CD4-positive, alpha-beta memory T cell (primary cell): ENCODE measurements at places on chromosomes 16 and 17. TPM values are rescaled to one million over a fixed set of nuclear protein-coding genes. Genes with fewer than 3 reads are reported as not detected.

- H3K27ac ChIP-seq = no peak overlapping the region
- peak; percentile 77 for DNase-seq
- H3K27me3 ChIP-seq = no peaks in the 10 kb centered on the region
- H3K4me3 ChIP-seq = peak overlapping the region; percentile 32
- peaks cover 4% of the 10 kb centered on the region for H3K4me1 ChIP-seq
These were observed 4.5 kb downstream of the PRSS27 start for GRCh38 chr16:2715519-2715918.

DNA sequence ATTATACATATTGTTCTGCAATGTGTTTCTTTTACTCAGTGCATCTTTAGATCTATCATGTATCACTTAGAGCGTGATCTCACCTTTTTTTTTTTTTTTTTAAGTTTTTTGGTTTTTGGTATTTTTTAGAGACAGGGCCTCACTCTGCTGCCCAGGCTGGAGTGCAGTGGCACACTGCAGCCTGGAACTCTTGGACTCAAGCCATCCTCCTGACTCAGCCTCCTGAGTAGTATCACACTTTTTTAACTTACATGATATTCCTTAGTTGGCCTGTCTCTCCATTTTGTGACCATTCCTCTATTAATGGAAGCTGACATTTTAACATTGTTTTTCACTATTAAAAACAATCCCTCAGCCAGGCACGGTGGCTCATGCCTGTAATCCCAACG, 4.7 kb upstream of the MPO start:
- no peak for DNase-seq
- no peaks in the 10 kb centered on the region for H3K4me1 ChIP-seq
- H3K36me3 ChIP-seq = no peaks in the 10 kb centered on the region
- no peaks in the 10 kb centered on the region for H3K27me3 ChIP-seq

DNA sequence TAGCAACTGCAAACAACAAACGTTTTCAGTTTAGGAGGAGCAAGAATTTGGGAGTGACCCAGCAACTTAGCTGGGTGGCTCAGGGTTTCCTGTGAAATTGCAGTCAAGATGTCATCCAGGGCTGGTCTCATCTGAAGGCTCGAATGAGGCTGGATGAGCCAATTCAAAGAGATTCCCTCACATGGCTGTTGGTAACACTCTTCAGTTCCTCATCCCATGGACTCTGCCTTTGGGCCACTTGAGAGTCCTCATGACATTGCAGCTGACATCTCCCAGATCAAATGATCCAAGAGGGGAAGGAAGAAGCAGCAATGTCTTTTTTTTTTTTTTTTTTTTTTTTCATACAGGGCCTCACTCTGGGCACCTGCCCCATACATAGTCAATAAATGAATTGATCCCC, 26.3 kb downstream of the UBALD1 start:
- H3K27me3 ChIP-seq = peaks cover 3% of the 10 kb centered on the region
- H3K27ac ChIP-seq = no peak overlapping the region
- DNase-seq = no peak
- H3K4me3 ChIP-seq = no peak overlapping the region
- H3K36me3 ChIP-seq = no peaks in the 10 kb centered on the region
- no peaks in the 10 kb centered on the region for H3K4me1 ChIP-seq

DNA sequence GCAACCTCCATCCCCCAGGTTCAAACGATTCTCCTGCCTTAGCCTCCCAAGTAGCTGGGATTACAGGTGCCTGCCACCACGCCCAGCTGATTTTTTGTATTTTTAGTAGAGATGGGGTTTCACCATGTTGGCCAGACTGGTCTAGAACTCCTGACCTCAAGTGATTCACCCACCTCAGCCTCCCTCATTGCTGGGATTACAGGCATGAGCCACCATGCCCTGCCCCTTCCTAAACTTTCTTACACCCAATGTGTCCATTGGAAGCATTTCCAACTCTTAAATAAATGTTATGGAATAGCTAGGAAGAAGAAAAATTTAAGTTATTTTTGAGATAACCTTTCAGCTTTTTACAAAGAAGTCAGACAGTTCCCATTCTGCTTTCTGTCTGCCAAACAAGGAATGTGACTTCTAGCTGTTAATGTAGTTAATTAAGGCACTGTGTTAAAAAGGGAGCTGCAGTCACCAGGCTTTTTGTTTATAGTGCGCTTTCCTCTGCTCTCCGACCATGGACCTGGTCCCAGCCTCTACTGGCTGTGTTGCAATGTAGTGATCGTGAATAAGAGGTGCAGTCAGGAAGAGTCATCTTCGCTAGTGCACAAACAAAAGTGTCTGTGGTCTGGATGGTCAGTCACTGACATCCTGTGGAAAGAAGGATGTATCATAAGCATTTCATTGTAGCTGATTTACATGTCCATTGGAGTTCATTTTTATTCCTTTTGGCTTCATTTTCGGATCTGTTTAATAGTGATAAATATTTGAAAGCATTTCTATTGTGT, 39.7 kb downstream of the USP10 start:
- no peaks in the 10 kb centered on the region for H3K27me3 ChIP-seq
- no peak overlapping the region for H3K4me3 ChIP-seq
- DNase-seq = no peak
- H3K4me1 ChIP-seq = peaks cover 33% of the 10 kb centered on the region

DNA sequence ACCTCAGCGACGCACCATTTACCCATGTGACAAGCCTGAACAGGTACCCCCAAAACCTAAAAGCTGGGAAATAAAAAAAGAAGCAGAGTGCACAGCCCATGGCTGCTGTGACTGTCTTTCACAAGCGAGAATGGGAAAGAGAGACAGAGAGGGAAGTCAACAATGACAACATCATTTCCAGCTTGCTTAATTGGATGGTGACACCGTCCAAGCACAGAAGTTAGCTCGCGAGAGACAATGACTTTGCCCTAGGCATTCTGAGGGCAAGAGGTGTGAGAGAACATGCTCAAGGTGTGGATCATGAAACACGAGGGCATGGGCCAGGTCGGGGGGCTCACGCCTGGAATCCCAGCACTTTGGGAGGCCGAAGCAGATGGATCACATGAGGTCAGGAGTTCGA, 19.3 kb upstream of the NSMCE1 start:
- H3K27ac ChIP-seq = no peak overlapping the region
- no peak for DNase-seq
- no peaks in the 10 kb centered on the region for H3K36me3 ChIP-seq
- H3K4me3 ChIP-seq = no peak overlapping the region
- no peaks in the 10 kb centered on the region for H3K27me3 ChIP-seq
- H3K4me1 ChIP-seq = peaks cover 24% of the 10 kb centered on the region

KCNH6 gene
- total RNA-seq = not detected

DNA sequence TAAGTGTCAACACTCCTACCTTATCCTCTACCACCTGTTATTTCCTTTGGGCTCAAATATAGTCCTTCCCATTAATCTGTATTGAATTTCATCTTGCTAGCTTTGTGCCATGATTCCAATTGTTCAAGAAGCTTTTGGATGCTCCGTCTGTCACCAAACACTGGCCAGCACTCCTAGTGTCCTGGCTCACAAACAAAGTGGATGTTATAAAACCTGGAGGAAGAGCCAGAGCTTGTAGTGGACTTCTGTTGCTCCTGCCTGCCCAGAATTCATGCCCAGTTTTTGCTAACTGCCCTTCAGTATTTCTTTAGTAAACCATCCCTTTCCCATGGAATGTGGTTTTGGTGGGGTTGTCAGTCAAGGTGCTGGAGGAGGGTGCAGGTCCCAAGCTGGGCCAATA, 77.2 kb upstream of the HS3ST2 start:
- no peak overlapping the region for H3K27ac ChIP-seq
- H3K4me1 ChIP-seq = no peaks in the 10 kb centered on the region
- no peak for DNase-seq
- H3K36me3 ChIP-seq = no peaks in the 10 kb centered on the region

- no peaks in the 10 kb centered on the region for H3K4me1 ChIP-seq
- no peak for DNase-seq
- no peaks in the 10 kb centered on the region for H3K27me3 ChIP-seq
- no peaks in the 10 kb centered on the region for H3K36me3 ChIP-seq
These were observed 246.6 kb upstream of the DYNLRB2 start for GRCh38 chr16:80294172-80294571.

PRKCB gene
- 106 TPM for total RNA-seq

KRT16 gene
- not detected for total RNA-seq

DNA sequence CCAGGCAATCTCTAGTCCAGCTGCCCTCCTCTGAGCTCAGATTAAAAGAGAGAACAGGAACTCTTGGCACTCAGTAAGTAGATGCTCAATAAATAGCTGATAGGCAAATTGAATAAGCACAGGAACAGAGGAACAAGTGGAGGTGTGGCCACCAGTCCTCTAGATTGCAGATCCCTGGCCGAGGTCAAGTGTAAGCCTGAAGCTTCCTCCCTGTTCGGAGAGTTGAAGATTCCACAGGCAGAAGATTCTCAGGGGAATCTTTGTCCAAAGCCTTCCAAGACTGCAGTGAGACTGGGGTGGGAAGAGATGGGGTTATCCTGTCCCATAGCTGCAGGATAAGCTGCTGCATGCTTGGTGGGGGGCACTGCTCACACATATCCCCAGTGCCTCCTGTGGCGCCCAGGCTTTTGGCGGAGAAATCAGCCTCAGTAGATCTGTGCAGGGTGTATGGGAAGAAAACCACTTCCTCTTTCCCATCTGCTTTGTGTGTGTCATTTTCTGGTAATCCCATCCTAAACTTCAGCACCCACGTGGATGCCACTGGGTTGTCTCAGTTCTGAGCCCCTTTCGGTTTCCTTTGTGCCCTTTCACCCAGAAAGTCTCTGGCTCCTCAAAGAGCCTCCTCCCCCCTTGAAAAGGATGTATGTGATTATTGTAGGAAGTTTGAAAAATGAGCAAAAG, 12.1 kb downstream of the CD300A start:
- peaks cover 58% of the 10 kb centered on the region for H3K4me1 ChIP-seq
- DNase-seq = no peak
- H3K4me3 ChIP-seq = peak overlapping the region; percentile 9
- H3K27ac ChIP-seq = no peak overlapping the region
- no peaks in the 10 kb centered on the region for H3K36me3 ChIP-seq

OR2C1 gene
- total RNA-seq = not detected

DNA sequence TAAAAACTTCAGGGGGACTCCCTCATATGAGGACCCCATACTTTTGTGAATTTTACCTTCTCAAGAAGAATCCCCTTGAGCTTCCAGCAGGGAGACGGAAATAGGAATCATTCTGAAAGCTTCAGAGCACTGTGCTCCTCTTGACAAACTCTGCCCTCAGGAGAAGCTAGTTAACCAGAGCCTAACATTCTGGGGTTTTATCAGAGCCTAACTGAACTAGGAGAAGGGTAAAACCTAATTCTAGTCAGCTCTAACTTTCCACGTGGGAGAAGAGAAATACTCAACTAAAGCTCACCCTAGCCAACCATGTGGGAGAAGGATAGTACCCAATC, 13.3 kb upstream of the SLC5A10 start:
- no peak overlapping the region for H3K4me3 ChIP-seq
- DNase-seq = no peak
- H3K27me3 ChIP-seq = no peaks in the 10 kb centered on the region
- H3K4me1 ChIP-seq = no peaks in the 10 kb centered on the region

CTRL gene
- 5.1 TPM for total RNA-seq

- DNase-seq = no peak
- peaks cover 70% of the 10 kb centered on the region for H3K4me1 ChIP-seq
- H3K36me3 ChIP-seq = no peaks in the 10 kb centered on the region
- peak overlapping the region; percentile 93 for H3K27ac ChIP-seq
These were observed 2.2 kb upstream of the ICAM2 start for GRCh38 chr17:64022611-64023063.

GRCh38 chr16:30748634-30749445, 615 bp downstream of the PHKG2 start:
- H3K36me3 ChIP-seq = peaks cover 15% of the 10 kb centered on the region
- peaks cover 7% of the 10 kb centered on the region for H3K4me1 ChIP-seq
- peak overlapping the region; percentile 71 for H3K4me3 ChIP-seq
- peak overlapping the region; percentile 22 for H3K27ac ChIP-seq

TTLL6 gene
- not detected for total RNA-seq

ALDH3A1 gene
- not detected for total RNA-seq

GRCh38 chr16:49767998-49768397, 87.9 kb downstream of the ZNF423 start:
- DNase-seq = no peak
- H3K27ac ChIP-seq = no peak overlapping the region
- no peaks in the 10 kb centered on the region for H3K4me1 ChIP-seq
- H3K4me3 ChIP-seq = no peak overlapping the region
- H3K27me3 ChIP-seq = no peaks in the 10 kb centered on the region
- no peaks in the 10 kb centered on the region for H3K36me3 ChIP-seq

CAMTA2 gene
- total RNA-seq = 84.8 TPM

- no peak overlapping the region for H3K4me3 ChIP-seq
- no peak for DNase-seq
- H3K27me3 ChIP-seq = no peaks in the 10 kb centered on the region
- no peaks in the 10 kb centered on the region for H3K36me3 ChIP-seq
- H3K4me1 ChIP-seq = no peaks in the 10 kb centered on the region
These were observed 63.3 kb downstream of the CYB561 start for GRCh38 chr17:63382826-63383225.

DNA sequence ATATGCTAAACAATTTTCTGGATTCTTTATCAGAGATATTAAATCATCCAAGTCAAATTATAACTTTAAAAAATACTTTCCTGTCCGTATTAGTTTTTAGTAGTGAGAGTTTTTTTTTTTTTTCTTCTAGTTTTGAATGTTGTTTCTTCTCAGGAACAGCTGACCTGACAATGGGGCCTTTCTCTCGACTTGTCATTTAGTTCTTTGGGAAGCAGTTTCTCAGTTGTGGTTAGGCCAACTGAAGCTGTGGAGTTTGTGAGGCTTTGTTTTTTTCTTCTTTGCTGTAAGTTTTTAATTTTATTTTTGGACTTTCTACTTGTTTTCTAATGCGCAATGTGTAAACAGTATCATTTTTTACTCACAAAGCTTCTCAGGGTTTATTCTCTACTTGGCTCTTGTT, 140.8 kb downstream of the FTO start:
- no peak for DNase-seq
- no peak overlapping the region for H3K4me3 ChIP-seq
- H3K27me3 ChIP-seq = no peaks in the 10 kb centered on the region
- no peaks in the 10 kb centered on the region for H3K36me3 ChIP-seq
- H3K4me1 ChIP-seq = peaks cover 4% of the 10 kb centered on the region

DNA sequence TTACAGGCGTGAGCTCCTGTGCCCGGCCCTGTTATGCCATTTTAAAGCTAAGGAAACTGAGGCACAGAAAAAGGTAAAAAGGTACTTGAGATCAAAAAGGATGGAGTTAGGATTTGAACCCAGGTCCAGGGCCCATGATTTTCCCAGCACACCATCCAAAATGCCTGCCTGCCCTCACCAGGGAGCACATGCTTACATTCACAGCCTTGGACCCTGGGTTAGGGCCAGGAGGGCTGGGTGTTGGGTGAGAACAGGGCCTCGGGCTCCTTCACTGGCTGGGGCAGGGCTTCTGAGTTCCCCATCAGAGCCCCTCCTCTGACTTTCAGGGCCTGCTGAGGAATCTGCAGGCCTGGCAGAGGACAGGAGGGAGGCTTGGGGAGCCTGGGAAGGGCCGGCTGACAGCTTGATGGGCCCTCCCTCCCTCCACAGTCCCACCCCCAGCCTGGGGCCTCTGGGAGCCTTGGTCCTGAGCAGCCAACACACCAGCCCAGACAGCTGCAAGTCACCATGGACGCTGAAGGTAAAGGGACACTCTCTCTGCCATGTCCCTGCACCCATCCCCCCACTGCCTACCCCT, at the start of gene QPRT:
Gene QPRT (plus strand): TSS at position 490 of the 577 bp plus-strand sequence. CDS start 18 bp downstream, at position 508.
- H3K4me3 ChIP-seq = peak within 1 kb of the TSS; percentile 36
- no peak for DNase-seq
- H3K36me3 ChIP-seq = no peaks in the 10 kb centered on the region

GRCh38 chr17:45246861-45247428, 14.9 kb downstream of the SPATA32 start:
- H3K27me3 ChIP-seq = no peaks in the 10 kb centered on the region
- peaks cover 55% of the 10 kb centered on the region for H3K36me3 ChIP-seq
- peak overlapping the region; percentile 91 for H3K27ac ChIP-seq
- DNase-seq = peak; percentile 93
- peaks cover 75% of the 10 kb centered on the region for H3K4me1 ChIP-seq

PRAC1 gene
- not detected for total RNA-seq

HAP1 gene
- total RNA-seq = 0.33 TPM
